ENCODE measurements at places on chromosomes 7 and 10.

GRCh38 chr10:119776536-119776935 is 50.7 kb downstream of the INPP5F start:
- no peak for DNase-seq

DNA sequence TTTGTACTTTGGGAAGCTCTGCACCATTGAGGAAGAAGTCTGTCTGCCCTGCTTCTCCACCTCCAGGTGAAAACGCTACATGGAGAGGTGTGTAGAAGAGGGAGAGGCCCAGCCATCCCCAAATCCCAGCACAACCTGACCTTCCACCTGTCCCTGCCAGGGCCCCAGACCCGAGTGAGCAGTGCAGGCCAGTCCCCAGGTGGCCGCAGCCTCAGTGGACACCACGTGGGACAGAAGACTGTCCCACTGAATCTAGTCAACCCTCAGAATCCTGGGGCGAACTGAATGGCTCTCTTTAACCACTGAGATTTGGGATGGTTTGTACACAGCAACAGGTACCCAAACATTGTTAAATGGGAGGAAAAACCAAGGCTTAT is 29.9 kb upstream of the GALNTL5 start:
- no peak for DNase-seq

DNA sequence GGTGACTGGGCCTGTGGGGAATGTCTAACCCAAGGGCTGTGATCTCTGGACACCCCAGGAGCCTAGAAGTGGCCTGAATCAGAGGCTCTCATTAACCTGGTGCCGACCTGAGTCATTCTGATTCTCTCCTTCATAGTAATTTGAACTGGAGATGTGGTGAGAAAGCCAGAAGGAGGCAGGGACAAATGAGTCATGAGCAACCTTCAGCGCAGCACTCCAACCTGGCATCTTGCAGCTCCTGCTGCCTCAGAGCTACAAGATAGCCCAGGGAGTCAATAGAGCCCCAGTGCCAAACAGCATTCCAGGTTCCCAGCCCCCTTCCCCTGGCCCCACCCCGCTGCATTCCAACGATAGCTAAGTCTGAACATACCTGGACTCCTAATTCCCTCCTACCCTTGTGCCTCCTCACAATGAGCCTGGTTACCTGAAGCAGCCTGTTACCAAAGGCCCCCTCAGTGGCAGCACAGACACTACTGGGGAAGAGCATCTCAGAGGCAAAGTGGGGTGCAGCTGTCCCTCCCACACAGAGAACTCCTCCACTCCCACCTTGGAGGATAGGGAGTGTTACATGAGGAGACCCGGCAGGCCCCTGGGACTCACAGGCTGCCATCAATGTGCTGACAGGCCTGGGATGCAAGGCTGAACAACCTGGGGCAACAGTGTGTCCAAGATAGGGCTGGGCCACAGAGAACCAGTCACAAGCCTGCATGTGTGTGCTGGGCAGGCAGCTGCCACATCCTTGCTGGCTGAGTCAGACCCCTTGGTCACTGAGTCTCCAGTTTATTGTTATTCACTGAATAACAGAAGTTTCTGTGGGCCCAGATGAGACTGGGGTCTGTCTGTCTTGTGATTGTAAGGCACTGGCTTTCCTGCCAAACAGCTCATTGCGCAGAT is 76.8 kb upstream of the LEP start:
- no peak for DNase-seq

DNA sequence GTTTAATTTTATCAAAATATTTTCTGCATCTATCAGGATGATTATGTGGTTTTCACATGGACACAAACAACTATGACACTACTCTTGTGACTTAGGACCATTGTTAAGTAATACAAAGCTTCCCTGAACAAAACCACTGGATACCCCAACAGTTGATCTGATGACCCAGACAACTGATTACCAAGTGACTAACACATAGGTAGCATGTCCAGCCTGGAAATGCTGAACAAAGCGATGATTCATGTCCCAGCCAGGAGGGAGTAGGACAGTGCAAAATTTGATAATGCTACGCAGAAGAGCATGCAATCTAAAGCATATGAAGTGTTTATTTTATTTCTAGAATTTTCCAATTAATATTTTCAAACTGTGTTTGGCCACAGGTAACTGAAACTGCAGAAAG is 8.9 kb upstream of the PNLIP start:
- no peak for DNase-seq

GRCh38 chr7:66505009-66505408 is 123.7 kb upstream of the KCTD7 start:
- DNase-seq: no peak

- no peak for DNase-seq
These were observed 287.3 kb upstream of the SP4 start for GRCh38 chr7:21140622-21141021.

- no peak for DNase-seq
These were observed 138.6 kb downstream of the CHN2 start for GRCh38 chr7:29332875-29333855.

DNA sequence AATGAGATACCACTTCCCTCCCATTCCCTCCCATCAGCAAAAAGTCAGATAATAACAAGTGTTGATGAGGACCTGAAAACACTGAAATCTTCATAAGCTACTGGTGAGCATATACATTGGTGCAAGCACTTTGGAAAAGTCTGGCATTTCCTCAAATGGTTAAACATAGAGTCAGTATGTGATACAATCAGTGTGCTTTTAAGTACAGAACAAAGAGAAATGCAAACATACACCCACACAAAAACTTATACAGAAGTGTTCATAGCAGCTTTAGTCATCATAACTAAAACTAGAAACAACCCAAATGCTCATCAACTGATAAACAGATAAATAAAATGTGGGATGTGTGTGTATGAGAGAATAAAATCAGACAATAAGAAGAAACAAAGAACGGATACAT is 261.9 kb downstream of the ELMO1 start:
- DNase-seq: no peak

DNA sequence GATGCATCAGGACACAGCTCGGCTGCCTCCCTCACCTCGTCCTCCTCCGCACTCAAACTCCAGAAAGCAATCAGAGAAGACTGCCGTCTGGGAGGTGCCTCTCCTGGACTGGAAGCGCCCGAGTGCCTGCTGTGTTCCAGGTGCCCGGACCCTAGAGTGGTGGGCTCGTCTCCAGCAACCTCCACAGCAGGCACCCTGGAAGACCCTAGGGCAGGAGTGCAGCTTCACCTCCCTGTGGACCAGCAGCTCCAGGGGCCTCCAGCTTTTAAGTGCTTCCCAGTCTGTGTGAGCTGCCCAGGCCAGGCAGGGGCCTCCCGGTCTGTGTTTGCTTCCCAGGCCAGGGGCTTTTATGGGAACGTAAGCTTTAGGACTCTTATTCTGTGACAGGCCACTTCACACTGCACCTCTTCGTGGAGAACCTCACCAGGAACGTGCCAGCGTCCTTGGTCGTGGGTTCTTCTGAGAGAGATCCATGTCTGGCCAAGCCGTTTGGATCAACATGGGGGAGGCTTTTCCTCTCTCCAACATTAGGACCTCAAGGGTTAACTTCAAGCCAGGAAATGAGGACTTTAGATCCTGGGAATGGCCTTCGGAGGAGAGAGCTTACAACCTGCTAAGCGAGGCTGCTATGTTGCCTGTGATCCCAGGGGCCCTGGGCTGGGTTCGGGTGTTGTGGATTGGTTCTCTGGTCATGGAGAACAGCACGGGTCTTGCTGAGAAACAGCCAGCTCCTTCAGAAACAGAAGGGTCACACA is 5.9 kb upstream of the PWWP2B start:
- DNase-seq: no peak

- DNase-seq: no peak
These were observed 207.7 kb upstream of the TEX47 start for GRCh38 chr7:89002981-89003956.

DNA sequence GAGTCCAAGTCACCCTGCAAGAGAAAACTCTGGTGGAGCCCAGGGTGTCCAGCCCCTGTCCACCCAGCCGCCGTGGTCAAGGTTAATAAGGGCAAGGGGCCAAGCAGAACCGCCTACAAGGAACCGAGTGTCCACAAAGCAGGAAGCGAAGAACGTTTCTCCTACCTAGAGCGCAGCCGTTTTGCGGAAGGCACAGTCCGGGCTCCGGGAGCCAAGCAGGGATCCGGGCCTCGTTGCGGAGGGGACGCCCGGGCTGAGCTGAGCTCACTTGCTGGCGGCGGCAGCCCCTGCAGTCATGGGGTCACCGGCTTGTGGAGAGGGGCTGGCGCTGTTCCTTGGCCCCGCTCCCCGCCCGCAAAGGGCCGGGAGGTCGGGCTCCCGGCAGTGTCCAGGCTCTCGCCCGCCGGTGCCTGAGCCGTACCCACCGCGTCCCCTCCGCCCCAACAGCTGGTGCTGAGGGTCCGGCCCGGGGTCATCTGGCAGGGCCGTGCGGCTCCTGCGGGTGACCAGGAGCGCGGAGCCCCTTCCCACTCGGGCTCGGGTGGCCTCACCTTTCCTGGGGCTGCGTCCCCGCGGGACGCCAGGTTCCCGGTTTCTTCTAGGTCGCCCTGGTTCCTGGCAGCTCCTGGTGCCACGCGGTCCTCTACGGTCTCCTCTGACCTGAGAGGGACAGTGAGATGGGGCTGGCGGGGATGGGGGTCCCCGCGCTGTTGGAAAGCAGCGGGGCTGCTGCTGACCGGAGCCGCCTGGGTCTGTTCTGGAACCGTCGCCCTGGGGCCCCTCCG is 14.0 kb upstream of the ZNF273 start:
- peak; percentile 22 for DNase-seq

DNA sequence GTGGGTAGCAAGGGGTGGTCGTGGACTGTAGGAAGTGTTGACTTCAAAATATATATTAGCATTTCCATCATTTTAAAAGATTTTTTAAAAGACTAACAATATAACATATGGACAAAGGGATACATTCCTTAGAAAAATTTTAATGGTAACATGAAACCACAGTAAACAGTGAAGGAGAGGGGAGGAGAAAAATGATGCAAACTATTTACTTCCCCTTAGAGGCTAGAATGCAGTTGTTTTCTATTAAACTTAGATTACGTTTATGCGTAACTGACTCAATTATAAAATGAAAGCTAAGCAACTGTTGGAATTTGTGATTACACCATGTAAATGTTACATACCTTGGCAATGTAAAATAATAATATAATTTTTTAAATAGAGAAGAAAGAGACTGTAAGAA is 41.3 kb downstream of the CALD1 start:
- no peak for DNase-seq

DNA sequence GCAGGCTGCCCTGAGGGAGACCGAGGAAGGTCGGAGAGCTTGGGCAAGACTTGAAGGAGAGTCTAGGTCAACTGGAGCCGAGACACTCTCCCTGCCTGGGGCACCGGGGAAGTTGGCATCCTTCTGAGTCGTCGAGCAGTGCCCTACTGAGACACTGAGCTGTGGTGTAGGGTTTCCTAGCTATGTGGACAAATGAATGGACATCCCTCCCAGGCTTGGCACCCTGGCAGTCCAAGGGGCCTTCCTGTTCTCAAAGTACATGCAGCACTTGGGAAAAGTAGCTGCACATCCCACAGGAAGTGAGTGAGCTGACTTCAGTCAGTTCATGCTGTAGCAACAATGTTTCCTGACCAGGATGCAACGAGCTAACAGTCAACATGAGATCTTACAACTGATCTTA is 57.2 kb upstream of the INPP5A start:
- no peak for DNase-seq

DNA sequence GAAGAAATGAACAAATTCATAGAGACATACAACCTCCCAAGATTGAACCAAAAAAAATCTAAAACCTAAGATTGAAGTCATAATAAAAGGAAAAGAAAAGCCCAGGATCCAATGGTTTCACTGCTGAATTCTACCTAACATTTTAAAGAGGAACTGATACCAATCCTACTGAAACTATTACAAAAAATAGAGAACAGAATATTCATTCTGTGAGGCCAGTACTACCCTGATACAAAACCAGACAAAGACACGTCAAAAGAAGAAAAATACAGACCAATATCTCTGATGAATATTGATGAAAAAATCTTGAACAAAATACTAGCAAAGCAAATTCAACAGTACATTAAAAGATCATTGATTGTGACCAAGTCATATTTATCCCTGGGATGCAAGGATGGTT is 128.5 kb upstream of the STEAP1 start:
- DNase-seq: no peak

- DNase-seq: no peak
These were observed 22.1 kb upstream of the ZC3HAV1 start for GRCh38 chr7:139131601-139132041.

DNA sequence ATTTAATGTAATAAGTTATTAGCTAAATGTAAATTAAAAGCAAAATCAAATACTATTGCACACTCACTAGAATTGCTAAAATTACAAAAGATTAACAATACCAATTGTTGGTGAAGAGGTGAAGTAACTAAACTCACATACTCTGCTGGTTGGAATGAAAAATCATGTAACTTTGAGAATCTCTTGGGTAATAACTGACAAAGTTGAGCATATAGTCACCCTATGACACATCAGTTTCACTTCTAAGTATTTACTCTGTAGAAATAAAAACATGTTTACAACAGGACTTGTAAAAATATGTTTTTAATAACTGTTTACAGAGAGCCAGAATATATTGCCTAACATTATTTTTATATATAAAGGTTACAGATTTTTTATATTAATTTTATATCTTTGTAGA is 33.6 kb downstream of the CNTNAP2 start:
- DNase-seq: no peak

- no peak for DNase-seq
These were observed 1202.3 kb upstream of the LRRTM3 start for GRCh38 chr10:65723525-65723924.

- no peak for DNase-seq
These were observed 146.7 kb downstream of the GPR37 start for GRCh38 chr7:124618871-124619270.

DNA sequence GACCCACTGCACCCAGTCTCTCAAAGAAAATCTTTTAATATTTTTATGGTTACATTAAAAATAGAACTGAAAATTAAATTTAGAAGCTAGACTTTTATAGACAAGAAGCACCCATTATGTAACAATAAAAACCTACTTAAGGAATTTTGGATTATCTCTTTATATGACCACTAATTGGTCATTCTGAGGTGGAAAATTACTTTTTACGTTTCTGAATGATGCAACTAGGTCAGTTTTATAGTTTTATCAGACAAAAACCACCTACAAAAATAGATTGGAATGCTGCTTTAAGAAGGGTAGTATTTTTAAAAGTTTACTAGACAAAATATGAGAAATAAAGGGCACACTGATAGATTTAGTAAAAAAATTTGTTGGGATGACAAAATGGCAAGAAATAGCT is 16.5 kb downstream of the SYPL1 start:
- DNase-seq: no peak
